ENCODE measurements at places on chromosomes 16 and 17. TPM values are rescaled to one million over a fixed set of nuclear protein-coding genes. Genes with fewer than 3 reads are reported as not detected.

TBX21 gene
- total RNA-seq: 0.17 TPM

CCDC182 gene
- total RNA-seq: not detected

ANKRD40CL gene
- not detected for total RNA-seq

DNA sequence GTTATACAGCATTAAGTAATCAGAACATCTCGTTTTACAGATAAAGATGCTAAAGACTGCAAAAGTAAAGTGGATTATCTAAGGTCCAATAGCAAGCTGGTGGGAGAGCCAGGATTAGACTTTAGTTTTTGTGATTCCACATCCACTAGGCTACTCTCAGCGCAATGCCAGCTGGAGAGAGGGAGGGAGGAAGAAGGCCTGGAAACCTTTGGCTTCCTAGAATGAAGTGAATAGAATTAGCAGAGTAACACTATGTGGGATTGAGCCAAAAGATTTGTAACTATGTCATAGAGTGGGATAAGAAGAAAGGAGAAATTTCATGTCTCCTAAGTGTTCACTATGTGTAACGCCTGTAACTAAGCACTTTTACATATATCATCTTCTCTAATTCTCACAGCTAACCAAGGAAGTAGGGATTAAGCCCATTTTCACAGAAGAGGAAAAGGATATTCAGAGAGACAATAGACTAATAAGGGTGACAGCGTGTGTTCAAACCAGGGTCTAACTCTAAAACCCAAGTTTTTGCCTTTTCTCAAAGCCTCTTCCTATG, 25.4 kb upstream of the NSRP1 start:
- H3K27ac ChIP-seq: peak overlapping the region; percentile 33
- no peak for DNase-seq
- H3K36me3 ChIP-seq: no peaks in the 10 kb centered on the region
- peaks cover 3% of the 10 kb centered on the region for H3K4me1 ChIP-seq
- H3K27me3 ChIP-seq: peaks cover 3% of the 10 kb centered on the region

DNA sequence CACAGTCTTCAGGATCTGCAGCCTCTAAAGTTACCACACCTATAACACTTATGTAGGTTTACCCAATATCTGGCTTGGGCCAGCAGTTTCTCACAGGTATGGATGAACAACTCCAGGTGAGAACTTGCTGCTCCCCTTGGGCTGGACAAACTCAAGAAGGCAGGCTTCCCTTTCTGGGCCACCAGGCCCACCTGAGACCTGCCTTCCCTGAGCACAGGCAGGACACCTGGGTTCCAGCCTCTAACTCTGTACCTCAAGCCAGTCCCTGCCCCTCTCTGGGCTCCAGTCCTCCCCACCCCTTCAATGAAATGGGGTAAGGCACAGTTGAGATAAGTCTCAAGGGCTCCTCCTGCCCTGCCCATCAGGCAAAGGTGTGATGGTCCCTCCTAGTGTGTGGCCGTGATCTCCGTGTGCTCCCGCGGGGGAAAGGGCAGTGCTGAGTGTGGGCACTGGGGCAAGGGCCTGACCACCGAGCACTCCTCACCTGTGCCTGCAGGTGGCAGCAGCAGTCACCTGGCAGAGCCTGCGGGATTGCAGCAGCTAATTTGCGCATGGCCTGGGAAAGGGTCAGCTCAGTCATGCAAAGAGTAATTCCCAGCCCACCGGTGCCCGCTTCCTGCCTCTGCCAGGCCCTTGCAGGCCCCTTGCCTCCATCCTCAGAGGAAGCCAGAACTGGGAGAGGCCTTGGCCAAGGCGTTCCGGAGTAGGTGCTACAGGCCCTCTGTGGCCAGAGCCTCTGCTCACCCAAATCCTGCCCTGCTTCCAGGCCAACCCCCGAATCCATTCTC, 28.2 kb upstream of the ADGRG1 start:
- no peaks in the 10 kb centered on the region for H3K27me3 ChIP-seq
- DNase-seq: peak; percentile 75
- no peak overlapping the region for H3K4me3 ChIP-seq
- no peak overlapping the region for H3K27ac ChIP-seq
- H3K36me3 ChIP-seq: no peaks in the 10 kb centered on the region
- H3K4me1 ChIP-seq: peaks cover 15% of the 10 kb centered on the region

DNA sequence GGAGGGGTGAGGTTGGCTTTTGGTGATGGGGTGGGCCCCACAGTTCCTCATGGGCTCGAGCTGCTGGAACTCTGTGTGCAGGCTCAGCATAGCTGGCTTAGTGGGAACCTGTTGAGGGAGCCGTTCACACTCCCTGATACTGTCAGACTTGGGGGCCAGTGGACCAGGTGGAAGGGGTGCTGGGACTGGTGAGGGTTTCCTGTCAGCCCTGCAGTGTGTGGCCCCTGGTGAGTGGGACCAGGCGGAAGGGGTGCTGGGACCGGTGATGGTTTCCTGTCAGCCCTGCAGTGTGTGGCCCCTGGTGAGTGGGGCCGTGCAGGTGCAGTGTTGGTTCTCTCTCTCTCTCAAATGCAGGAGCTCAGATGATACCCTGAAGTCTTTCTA, 45.1 kb upstream of the ZNF750 start:
- no peak overlapping the region for H3K4me3 ChIP-seq
- peaks cover 74% of the 10 kb centered on the region for H3K36me3 ChIP-seq
- DNase-seq: no peak

- no peaks in the 10 kb centered on the region for H3K36me3 ChIP-seq
- H3K4me3 ChIP-seq: no peak overlapping the region
- H3K4me1 ChIP-seq: no peaks in the 10 kb centered on the region
- DNase-seq: no peak
Measured at GRCh38 chr16:50767197-50767596, 25.3 kb downstream of the CYLD start.

GRCh38 chr17:48541577-48542113, 3.3 kb downstream of the HOXB2 start:
- peaks cover 27% of the 10 kb centered on the region for H3K4me1 ChIP-seq
- DNase-seq: peak; percentile 71
- H3K4me3 ChIP-seq: peak overlapping the region; percentile 86
- no peaks in the 10 kb centered on the region for H3K27me3 ChIP-seq
- H3K27ac ChIP-seq: peak overlapping the region; percentile 99
- H3K36me3 ChIP-seq: peaks cover 14% of the 10 kb centered on the region

DNA sequence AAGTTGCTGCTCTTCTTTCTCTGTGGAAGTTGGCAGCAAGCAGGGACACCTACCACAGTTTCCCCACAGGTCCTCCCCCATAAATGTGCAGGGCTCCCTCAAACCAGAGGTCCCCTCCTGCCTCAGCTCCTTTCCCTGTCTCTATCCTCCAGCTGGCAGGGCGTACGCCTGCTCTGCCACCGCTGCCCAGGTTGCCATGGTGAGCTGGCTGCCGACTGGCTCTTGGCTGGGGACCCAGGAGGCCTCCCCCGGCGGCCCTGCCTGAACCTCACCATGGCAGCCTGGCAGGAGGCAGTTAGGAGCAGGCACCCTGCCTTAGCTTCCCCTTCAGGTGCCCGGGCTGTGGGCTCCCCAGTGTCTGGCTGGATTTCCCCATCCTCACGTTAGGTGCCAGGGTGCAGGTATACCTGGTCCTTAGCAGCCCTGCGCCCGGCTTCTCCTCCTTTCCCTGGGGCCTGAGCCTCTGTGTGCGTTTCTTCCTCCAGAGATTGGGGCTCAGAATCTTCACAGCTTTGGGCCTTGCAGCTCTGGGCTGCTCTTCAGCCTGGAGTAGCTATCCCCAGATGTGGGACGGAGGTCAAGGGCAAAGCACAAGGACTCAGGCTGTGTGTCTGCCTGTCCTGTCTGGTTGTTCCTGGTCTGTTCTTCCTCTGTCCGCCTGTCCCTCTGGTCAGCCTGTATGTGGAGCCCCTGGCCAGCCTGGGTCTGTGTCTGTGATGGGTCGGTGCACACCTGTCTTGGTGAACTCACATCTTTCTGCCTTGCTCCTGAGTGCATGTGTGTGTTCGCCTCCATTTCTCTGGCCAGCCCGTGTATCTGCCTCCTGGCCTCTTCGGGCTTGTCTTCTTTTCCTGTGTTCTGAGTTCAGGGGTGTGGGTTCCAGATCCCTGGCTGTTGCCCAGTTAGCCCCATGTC, 15.7 kb downstream of the GJD3 start:
- H3K4me3 ChIP-seq: peak overlapping the region; percentile 19
- peaks cover 49% of the 10 kb centered on the region for H3K36me3 ChIP-seq
- peak overlapping the region; percentile 91 for H3K27ac ChIP-seq

DNA sequence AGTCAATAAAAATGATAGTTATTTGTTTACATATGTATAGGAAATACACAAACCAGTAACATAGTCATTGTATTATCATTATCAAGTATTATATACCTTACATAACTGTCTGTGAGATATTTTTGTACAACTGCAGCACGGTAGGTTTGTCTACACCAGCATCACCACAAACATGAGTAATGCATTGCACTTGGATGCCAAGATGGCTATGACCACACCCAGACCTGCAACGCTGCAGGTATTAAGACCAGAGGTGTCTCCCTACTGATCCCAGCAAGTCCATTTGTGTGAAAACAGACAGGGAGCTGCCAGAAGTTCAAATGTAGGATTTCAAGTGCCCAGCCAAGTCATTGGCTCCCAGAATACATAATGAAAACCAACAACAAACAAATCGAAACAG, 34.2 kb upstream of the NOS2 start:
- no peaks in the 10 kb centered on the region for H3K36me3 ChIP-seq
- H3K27me3 ChIP-seq: no peaks in the 10 kb centered on the region
- no peak overlapping the region for H3K27ac ChIP-seq
- no peaks in the 10 kb centered on the region for H3K4me1 ChIP-seq

DNA sequence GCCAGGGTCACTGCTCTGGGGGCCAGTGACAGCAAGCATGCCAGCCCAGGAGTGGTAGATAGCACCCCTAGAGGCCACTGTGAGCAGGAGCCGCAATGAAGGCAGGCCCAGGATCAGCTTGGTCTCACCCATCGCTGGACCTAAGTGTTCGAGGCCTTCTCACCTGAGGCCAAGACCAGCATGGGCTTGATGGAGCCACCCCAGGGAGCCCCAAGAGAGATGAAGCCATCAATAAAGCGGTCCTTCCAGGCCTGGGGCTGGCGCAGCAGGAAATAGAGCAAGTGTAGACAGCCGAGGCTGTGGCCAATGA, 1.8 kb downstream of the LCAT start:
- no peak overlapping the region for H3K4me3 ChIP-seq
- H3K4me1 ChIP-seq: peaks cover 54% of the 10 kb centered on the region
- no peak for DNase-seq

DNA sequence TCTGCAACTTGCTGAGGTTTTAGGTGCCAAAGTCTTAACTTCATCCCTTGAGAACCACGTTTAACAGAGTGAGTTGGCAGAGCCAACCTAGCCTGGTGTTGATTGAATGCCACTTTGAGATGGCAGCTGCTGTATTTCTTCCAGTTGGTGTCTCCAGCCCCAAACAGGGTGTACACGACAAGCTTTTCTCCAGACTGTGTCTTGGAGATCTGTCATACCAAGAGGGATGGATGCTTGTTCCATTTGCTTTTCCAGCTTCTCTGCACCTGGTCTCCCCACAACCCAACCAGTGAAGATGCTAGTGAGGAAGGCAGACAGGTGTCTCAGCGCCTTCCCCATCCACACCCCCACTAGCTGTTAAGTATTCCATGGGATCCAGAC, 141.1 kb upstream of the HS3ST2 start:
- no peak overlapping the region for H3K27ac ChIP-seq
- H3K36me3 ChIP-seq: no peaks in the 10 kb centered on the region
- peaks cover 7% of the 10 kb centered on the region for H3K4me1 ChIP-seq
- H3K27me3 ChIP-seq: no peaks in the 10 kb centered on the region
- H3K4me3 ChIP-seq: no peak overlapping the region
- DNase-seq: no peak

- peaks cover 48% of the 10 kb centered on the region for H3K4me1 ChIP-seq
- DNase-seq: no peak
- no peak overlapping the region for H3K27ac ChIP-seq
- no peak overlapping the region for H3K4me3 ChIP-seq
Measured at GRCh38 chr16:1154887-1155331, 2.0 kb downstream of the CACNA1H start.

- H3K27ac ChIP-seq: no peak overlapping the region
- peaks cover 6% of the 10 kb centered on the region for H3K36me3 ChIP-seq
- no peak for DNase-seq
- no peak overlapping the region for H3K4me3 ChIP-seq
Measured at GRCh38 chr17:37506678-37507077, 17.0 kb downstream of the DUSP14 start.

- no peaks in the 10 kb centered on the region for H3K4me1 ChIP-seq
- H3K4me3 ChIP-seq: no peak overlapping the region
- peak; percentile 12 for DNase-seq
- no peaks in the 10 kb centered on the region for H3K27me3 ChIP-seq
- peaks cover 3% of the 10 kb centered on the region for H3K36me3 ChIP-seq
Measured at GRCh38 chr16:75025761-75026160, 26.9 kb downstream of the ZNRF1 start.

DNA sequence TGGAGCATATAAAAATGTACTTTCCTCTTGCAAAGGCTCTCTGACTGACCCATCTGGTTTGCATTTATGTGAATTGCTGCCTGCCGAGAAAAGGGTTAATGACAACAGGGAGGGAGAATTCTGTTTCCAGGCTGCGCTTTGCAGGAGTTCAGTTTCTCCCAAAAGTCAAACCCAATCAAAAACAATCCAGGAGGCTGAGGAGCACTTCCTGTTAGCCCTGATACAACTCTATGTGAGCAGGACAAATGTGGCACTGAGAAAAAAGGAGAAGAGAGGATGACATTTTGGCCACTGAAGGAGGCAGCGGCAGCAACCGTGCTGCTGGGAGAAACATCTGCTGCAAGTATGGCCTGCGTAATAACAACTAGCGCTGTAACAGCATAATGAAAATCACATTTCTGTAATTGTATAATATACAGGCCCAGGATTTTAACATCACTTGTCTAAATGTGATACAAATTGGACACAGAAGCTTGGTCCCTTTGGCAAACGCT, 26.8 kb upstream of the ELAC2 start:
- DNase-seq: no peak
- no peaks in the 10 kb centered on the region for H3K4me1 ChIP-seq
- no peak overlapping the region for H3K27ac ChIP-seq
- no peak overlapping the region for H3K4me3 ChIP-seq

Measured in spinal cord (tissue), 10 donors.